ENCODE measurements at places on chromosomes 2 and 18.

- ATAC-seq = no peak
Measured at GRCh38 chr18:50696929-50697328, 122.9 kb downstream of the MRO start.

DNA sequence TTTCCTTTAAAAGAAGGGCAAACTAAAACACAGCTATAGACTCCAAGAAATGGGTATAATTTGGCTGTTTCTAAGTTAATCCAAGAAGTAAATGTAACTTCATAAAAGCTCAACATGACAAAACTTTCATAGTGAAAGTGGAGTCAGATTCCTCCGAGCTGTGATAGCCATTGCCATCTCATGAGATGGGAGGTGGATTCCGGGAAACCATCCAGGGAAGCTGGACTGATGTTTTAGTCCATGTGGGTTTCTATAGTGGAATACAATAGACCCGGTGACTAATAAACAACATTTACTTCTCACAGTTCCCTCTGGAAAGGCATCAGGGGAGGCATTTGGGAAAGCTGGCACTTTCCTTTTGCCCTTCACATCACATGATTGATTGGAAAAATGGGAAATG lies 10.0 kb upstream of the LAPTM4A start:
- ATAC-seq = no peak

DNA sequence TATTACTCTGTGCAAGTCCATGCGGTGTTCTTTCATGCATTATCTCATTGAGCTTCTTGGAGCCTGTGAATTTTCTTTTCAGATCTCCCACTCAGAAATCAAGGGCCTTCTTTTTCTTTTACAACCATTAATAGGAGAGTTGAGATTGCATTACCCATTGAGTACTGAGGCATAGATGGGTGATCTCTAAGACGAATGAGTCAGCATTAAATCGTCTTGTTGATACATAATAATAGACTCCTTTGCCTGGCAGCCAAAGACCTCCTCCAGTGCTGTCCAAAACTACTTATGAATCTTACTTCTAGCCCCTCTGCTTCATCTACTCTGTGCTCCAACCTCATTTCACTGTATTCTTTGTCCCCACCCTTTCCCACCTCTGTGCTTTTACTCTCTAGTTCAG lies 180.5 kb downstream of the AGPS start:
- ATAC-seq = no peak

GRCh38 chr18:47928466-47928865 lies 2.0 kb downstream of the SMAD2 start:
- ATAC-seq = no peak

GRCh38 chr2:16408331-16409005 lies 257.2 kb downstream of the CYRIA start:
- ATAC-seq = no peak

GRCh38 chr2:41764919-41765318 lies 282.9 kb upstream of the PKDCC start:
- no peak for ATAC-seq

DNA sequence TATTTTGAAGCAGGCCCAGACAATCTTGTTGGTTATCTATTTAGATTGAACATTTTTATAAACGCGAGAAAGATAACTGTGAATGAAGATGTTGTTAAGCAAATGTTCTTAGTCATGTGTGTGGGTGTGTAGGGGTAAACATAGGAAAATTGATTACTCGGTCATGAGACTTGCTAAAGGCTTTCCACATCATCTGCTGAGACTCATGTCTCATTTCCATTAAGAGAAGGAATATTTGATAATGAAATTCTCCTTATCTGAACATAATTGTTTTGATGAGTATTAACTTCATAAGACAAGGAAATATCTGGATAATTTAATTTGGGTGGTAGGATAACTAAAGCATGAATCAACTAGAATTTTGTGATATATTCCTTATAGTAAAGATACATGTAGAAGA lies 19.7 kb downstream of the CCDC102B start:
- ATAC-seq = no peak

- no peak for ATAC-seq
Measured at GRCh38 chr2:71532327-71532726, 79.0 kb downstream of the DYSF start.

DNA sequence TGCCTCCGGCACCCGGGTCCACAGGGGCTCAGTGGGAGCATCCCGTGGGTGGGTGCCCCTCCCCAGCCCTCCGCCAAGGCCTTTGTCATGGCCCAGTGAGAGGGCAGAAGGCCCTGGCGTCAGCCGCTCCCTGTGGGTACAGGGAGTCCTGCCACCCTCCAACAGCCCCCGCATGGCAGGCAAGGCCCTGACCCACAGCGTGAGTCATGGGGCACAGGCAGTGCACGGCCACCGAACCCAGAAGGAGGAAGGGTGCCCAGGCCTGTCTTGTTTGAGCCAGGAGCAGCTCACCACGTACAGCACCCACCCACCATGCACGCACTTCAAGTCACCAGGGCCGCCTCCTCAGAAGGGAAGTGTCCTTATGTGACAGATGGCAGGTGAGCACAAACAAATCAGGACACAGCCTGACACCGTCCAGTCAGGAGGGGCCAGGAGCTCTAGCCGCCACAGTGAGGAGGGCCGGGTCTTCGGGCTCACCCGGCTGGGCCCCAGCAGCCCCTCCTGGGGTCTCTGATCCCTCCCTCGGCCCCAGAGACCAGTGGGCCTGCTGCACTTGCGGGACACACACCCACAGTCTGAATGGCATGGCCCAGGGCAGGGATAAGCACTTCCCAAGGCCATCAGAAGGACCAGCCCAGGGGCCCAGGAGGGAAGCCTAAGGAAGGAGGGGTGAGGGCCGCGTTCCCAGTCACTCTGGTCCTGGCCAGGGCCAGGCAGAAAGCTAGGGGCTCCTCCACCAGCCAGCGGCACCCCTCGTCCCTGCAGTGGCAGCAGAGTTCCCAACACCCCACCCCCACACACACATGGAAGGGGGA lies 25.8 kb downstream of the BIN1 start:
- ATAC-seq = peak; percentile 40

- ATAC-seq = no peak
Measured at GRCh38 chr2:150232321-150232720, 255.1 kb downstream of the RND3 start.

GRCh38 chr2:72548081-72548764 lies 277.6 kb downstream of the EXOC6B start:
- ATAC-seq = no peak

DNA sequence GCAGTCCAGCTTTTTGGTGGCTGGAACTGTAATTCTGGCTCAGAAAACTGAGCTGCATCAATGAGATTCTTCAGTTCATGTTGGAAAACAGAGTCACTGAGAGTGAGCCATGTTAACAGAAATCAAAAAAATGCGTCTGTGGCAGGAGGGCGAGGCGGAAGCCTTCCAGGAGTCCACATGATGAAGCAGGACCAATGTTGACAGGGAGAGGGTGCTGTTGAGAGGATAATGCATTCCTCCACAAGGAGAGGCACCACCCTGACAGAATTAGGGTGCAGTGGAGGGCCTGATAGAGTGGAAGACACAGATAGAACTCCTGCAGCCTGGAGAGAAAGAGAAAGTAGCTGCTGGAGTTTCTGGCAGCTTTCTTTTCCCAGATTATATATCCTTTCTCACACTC lies 111.5 kb downstream of the MGAT5 start:
- ATAC-seq = no peak

- no peak for ATAC-seq
Measured at GRCh38 chr2:159155791-159156190, 130.7 kb downstream of the WDSUB1 start.

- ATAC-seq = peak; percentile 69
Measured at GRCh38 chr18:63336366-63337099, 17.0 kb upstream of the BCL2 start.

GRCh38 chr2:147925886-147926285 lies 81.1 kb downstream of the ACVR2A start:
- no peak for ATAC-seq

GRCh38 chr2:19251554-19251953 lies 106.9 kb downstream of the OSR1 start:
- ATAC-seq = no peak

GRCh38 chr2:159065891-159066290 lies 97.5 kb downstream of the TANC1 start:
- no peak for ATAC-seq

DNA sequence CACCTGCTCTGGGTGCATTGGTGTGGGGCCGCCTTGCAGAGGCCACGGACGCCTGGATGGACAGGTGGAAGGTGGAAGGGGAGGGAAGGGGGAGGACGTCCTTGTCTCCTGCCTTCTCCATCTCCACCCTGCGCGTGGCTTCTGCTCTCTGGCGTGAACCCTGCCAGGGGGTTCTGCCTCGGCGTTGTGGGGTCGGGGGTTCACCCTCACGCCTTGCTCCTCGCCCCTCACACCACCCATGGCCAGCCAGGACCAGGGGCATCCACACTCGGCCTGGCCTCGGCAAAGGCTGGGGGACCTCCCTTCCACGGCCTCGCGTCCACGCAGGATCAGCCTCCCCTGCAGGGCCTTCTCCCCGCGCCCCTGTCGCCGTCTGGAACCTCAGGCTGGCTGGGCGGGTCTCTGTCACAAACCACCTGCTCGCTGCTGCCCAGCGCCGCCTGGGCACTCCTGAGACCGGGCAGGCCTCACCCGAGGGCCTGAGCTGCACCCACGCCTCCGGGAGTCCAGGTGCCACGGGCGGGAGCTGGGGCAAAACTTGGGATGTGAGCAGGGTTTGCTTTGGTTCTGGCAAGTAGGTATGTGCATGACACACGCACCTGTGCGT lies 655.9 kb downstream of the GALR1 start:
- ATAC-seq = no peak

GRCh38 chr2:239321596-239322415 lies 79.0 kb downstream of the HDAC4 start:
- ATAC-seq = peak; percentile 95

DNA sequence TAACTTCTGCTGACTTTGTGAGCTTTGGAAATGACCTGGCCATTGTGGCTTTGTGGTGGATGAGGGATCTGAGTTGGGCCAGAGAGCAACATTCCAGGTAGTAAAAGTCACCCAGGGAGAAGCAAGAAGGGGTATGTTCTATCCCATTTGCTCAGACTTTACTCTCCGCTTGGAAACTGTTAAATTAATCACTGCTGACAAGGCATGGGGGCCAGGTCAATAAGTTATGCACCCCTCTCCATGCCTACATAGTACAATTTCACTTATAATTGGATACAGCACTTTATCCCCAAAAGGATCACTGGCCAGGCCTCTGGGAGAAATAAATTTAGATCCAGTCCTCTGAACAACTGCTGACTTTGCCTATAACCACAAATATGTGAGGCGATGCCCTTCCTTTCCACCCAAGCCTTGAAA lies 92.1 kb downstream of the RPRM start:
- no peak for ATAC-seq

GRCh38 chr18:64330161-64330560 lies 181.3 kb upstream of the LINC00305 start:
- no peak for ATAC-seq

- no peak for ATAC-seq
Measured at GRCh38 chr2:4873876-4874593, 818.1 kb upstream of the SOX11 start.

- no peak for ATAC-seq
Measured at GRCh38 chr2:118350621-118351020, 262.4 kb downstream of the INSIG2 start.

GRCh38 chr2:148928395-148928794 lies 53.4 kb downstream of the KIF5C start:
- no peak for ATAC-seq

- no peak for ATAC-seq
Measured at GRCh38 chr18:75365837-75366236, 61.7 kb downstream of the SMIM21 start.

GRCh38 chr2:65491381-65491905 lies 59.0 kb upstream of the SPRED2 start:
- no peak for ATAC-seq

GRCh38 chr2:207782238-207783030 lies 12.7 kb upstream of the FZD5 start:
- no peak for ATAC-seq

DNA sequence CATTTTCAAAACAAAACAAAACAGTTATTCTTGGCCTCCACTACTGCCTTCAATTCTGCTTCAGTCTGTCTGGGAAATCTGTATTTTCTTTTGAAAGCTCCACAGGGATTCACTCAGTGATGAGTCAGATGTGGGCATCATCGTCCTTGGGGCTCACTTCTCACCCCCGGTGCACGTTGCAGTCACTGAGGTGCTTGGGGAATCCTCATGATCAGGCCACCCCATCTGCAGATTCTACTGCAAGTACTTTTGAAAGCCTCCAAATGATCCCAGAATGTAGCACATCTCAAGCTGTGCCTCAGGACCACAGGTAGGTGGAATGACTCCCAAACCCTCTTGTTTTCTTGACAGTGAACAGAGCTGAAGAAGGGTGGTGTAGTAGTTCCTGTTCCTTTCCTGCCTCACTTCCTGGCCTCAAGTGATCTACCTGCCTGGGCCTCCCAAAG lies 34.3 kb downstream of the LPIN2 start:
- ATAC-seq = peak; percentile 24

DNA sequence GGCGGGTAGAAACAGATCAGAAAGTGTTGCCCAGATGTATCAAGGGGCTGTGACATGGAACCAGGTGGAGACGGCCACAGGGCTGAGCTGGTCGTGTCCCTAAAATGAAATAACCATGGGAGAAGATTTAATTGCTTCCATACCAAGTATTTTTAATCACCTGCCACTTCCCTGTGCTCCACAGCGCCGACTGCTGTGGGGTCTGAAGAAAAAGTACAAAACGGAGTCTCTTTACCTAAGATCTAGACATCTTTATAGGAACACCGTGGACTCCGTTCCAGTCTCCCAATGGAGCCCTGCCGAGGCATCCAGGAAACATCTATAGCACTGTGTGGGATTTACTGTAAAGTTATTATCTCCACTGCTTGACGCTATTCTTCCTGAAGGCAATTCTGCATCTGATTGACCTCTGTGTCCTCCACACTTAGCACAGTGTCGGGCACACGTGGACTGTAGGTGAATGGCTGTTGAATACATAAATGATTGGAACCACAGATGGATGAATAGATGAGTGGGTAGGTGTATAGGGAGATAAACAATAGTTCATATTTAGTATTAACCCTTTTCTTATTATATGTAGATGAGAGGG lies 21.6 kb upstream of the GYPC start:
- no peak for ATAC-seq

DNA sequence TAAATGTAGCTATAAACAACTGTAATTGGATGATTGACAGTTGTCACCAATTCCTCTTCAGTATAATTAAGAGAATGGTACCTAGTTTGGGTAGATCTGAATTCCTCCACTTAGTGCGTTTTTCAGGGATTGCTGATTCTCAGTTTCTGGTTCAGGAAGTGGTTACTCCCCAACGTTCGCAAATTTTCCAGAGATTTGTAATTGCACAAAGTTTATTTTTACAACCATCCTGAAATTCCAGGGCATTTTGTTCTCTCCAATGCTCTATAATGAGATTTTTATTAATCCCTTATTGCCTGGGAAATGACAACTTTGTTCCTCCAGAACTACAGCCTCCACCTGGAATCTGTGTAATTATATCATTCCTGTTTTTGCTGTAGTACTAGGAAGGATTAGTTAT lies 710.6 kb upstream of the ZEB2 start:
- no peak for ATAC-seq
